ENCODE measurements at places on chromosomes 13 and 19. TPM values are rescaled to one million over a fixed set of nuclear protein-coding genes. Genes with fewer than 3 reads are reported as not detected.

The TUBB4A gene
- 13.0 TPM for total RNA-seq

DNA sequence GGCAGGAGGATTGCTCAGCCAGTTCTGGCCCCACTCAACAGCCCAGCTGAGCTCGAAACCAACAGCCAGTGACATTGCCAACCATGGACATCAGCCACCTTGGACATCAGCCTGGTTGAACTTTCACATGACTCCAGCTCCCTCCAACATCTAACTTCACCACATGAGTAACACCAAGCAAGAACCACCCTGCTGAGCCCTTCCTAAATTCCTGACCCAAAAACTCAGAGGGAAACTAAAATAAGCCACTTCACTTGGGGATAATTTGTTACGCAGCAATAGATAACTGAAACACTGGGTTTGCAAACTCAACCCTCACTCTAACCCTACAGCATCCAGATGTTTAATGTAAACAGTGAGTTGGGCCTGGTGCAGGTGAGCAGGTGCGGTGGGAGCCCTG, 10.7 kb upstream of the LRFN3 start:
- DNase-seq: no peak

GRCh38 chr19:1672769-1673644, 20.6 kb upstream of the TCF3 start:
- DNase-seq: no peak

The KLK15 gene
- not detected for total RNA-seq

The RFPL4A gene
- not detected for total RNA-seq

GRCh38 chr19:38361633-38362075, 12.7 kb upstream of the PSMD8 start:
- DNase-seq: no peak

DNA sequence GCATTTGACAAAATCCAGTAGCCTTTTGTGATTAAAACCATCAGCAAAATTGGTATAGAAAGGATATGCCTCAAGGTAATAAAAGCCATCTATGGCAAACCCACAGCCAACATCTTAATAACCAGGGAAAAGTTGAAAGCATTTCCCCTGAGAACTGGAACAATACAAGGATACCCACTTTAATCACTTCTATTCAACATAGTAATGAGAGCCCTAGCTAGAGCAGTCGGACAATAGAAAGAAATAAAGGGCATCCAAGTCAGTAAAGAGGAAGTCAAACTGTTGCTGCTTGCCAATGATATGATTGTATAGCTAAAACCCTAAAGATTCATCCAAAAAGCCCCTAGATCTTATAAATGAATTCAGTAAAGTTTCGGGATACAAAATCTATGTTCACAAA, 1510.3 kb downstream of the PCDH9 start:
- DNase-seq: no peak

The PTPRH gene
- total RNA-seq: 10.7 TPM

The TMPRSS9 gene
- 0.84 TPM for total RNA-seq

GRCh38 chr19:51552996-51553725, 17.9 kb upstream of the ZNF175 start:
- DNase-seq: peak; percentile 58

The ATP1A3 gene
- total RNA-seq: 0.45 TPM

DNA sequence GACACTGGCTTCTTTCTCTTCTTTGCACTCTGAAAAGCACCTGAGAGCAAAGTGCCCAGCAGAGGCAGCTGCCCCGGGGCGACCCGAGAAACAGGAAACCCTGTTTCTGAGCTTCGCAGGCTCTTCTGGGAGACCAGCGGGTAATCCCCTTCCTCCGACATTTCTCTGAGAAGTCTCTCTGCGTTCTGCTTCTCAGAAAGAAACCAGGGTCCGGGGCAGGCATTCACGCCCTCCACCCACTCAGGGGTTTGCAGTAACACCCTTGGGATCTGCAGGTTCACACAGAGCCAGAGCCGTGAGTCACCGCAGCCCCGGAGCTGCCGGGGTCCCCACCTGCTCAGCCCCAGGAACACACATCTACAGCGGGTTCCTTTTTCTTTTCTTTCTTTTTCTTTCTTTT, 86.0 kb downstream of the GADD45B start:
- no peak for DNase-seq

GRCh38 chr13:106036870-106037269, 498.6 kb downstream of the EFNB2 start:
- no peak for DNase-seq

DNA sequence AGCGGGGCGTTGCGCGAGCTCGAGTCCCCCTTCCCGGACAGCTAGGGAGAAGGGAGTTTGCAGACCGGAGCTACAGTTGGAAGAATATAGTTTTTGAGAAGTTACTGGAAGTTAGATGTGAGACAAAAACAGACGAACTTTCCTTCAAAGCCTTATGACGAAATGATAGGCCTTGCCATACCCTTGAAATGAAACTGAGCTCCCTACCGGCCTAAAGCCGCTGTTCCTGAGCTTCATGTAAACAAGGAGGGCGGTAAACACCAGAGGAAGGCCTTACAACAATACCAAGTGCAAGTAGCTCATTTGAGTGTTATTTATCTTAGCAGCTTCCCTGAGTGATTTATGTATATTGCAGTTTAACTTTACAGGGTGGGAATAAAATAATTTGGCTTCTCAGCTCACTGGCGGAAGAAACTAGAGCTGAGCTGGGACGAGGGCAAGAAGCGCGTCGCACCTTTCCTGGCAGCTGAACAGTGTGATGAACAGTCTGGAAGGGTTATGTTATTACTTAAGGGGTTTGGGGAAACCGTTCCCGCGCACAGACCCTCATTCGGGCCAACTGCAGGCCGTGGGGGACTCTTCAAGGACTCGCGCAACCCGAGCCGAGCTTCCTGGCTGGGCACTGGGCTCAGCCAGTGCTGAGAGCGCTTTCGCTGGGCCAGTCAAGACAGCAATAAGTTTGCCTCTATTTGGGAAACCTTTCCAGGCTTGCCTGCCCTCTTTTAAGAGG, 111.2 kb downstream of the KCNRG start:
- DNase-seq: peak; percentile 38

DNA sequence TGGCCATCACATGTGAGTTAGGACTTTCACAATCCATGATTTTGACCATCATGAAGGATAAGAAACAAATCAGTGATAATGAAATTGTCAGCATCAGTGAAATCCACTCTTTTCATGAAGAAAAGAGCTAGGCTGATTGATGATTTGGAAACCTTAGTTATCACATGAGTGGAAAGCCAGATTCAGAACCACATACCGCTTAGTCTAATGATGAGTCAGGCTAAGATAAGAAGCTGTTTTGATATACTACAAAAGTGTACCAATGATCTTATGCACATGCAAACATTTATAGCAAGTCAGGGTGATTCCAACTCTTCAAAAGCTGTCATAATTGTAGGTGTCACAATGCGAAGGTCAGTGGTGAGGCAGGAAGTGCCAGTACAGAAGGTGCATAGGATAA, 519.3 kb downstream of the GPC6 start:
- no peak for DNase-seq

DNA sequence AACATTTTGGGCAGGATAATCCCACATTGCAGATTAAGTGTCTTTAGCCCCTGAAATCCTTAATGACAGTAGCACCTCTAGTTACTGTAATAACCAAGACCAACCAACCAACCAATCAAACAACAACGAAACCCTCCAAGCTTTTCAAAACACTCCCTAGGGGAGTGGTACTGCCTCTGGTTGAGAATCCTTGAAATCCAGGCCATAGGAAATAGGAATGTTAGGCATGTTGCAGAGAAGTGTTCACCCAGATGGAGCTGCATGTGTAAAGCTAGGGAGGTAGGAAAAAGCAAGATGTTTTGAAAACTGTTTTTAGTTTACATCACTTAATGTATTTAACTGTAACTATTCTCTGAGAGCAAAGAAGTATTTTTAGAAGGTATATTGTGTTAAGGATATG, 4.5 kb downstream of the LACC1 start:
- DNase-seq: no peak

All from mesothelial cell of epicardium (in vitro differentiated cells).